HFFc6 (cell line): ENCODE measurements at places on chromosomes 3 and 15. TPM values are rescaled to one million over a fixed set of nuclear protein-coding genes. Genes with fewer than 3 reads are reported as not detected.

- DNase-seq, result no peak
Observed at GRCh38 chr3:71124048-71124447, 459.5 kb downstream of the FOXP1 start.

PAK6 gene
- total RNA-seq, result not detected in 2 replicates

GRCh38 chr3:189342811-189343210 lies 171.0 kb downstream of the TPRG1 start:
- no peak for DNase-seq

PLA2G4D gene
- not detected in 3 replicates for total RNA-seq

GRCh38 chr3:125957674-125958510 lies 11.1 kb upstream of the ROPN1B start:
- no peak for DNase-seq

DNA sequence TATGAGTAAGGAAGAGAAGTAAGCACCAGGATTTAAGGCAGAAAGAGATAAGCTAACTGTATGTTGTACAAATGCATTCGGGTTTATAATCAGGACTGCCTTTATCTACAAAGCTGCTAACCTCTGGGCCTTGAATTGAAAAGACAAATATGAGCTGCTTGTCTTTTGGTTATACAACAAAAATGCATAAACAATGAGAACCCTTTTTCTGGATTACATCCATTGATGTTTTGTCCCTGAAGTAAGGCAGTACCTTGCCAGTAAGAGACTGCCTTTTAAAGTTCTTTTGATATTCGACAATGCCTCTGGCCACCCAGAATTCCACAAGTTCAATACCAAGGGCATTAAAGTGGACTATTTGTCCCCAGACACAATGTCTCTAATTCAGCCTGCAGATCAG lies 280.7 kb downstream of the ZNF621 start:
- no peak for DNase-seq

- DNase-seq, result no peak
Observed at GRCh38 chr15:101810456-101810855, 1.5 kb upstream of the OR4F15 start.

DNA sequence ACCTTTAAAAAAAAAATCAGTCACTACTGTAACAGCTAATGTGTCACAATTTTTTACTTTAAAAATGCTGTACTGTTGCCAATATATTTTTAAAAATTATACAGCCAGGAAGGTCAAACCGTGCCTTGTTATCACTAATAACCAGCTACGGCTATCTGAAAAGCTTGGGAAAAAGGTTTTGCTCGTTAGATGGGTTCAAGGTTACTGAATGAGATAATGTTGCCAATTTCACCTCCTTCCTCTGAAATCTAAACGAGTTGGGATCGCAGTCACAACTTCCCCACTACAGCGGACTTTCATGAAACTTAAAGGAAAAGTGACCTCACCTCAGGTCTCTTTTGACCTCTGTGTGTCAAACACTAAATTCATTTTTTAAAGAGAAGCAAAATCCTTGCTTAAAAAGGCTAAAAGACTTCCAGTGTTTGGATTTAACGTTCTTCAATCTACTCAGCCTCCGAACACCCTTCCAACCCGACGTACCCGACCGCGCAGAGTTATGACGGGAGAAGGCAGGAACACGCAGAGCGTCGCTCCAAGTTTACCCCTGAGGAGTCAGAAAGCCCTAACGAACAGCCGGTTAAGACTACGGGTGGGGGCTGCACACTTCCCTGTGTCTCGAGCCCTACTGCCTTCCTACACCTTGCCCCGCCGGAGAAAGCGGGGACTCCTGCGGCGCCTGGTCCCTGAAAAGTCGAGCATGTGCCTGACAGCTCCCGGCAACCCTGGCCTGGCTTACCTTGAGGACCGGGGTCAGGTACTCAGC lies 860 bp downstream of the ATG3 start:
- peak; percentile 76 for DNase-seq

SYNPR gene
- not detected in 3 replicates for total RNA-seq

ANKRD63 gene
- total RNA-seq, result not detected in 3 replicates

GRCh38 chr3:49654955-49655556 lies 19.1 kb upstream of the APEH start:
- no peak for DNase-seq

DNA sequence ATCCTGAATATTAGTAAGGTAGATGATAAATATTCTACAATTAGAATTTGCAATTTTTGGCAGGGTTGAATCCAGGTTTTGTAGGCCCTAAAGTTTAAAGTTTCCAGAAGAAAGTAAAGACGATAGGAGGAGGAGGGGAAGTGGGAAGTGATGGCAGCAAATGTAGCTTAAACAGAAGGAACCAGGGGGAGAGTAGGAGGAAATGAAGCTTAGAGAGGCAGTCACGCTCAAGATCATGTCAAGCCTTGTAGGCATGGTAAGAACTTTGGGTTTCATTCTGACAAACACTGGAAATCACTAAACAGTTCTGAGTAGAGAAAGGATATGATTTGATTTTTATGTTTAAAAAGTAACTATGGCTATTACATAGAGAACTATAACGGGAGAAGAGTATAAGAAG lies 63.9 kb downstream of the NR2E3 start:
- DNase-seq, result no peak

DNA sequence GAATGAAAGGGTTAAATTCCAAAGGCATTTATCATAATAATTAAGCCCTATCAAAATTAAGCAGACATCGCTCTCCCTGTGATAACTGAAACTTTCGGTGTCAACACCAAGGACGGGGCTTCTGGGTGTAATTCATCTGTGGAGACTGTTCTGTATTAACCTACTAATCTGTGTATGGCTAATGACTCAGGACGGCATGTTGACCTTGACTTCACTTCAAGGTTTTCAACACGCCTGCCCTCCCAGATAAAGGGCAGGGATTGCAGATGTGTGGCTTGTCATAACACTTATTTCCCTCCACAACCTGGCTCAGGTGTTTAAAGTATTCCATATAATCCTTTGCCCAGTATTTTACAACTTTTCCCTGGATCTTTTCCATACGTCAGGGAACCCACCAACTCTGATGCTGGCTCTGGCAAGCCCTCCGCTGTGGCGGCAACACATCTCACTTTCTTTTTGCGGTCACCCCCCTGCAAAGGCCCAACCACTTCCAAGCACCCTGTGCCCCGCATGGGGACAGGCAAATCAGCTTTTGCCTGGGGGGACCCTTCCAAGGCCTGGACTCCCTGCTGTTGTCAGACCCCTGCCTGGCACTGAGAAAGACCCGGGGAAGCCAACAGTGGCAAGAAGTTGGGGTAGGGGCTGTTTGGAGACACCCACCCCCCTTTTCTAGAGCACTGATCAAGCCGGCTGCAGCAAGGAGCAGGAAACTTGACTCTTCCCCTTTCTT lies 93.2 kb upstream of the MEF2A start:
- DNase-seq, result no peak

DNA sequence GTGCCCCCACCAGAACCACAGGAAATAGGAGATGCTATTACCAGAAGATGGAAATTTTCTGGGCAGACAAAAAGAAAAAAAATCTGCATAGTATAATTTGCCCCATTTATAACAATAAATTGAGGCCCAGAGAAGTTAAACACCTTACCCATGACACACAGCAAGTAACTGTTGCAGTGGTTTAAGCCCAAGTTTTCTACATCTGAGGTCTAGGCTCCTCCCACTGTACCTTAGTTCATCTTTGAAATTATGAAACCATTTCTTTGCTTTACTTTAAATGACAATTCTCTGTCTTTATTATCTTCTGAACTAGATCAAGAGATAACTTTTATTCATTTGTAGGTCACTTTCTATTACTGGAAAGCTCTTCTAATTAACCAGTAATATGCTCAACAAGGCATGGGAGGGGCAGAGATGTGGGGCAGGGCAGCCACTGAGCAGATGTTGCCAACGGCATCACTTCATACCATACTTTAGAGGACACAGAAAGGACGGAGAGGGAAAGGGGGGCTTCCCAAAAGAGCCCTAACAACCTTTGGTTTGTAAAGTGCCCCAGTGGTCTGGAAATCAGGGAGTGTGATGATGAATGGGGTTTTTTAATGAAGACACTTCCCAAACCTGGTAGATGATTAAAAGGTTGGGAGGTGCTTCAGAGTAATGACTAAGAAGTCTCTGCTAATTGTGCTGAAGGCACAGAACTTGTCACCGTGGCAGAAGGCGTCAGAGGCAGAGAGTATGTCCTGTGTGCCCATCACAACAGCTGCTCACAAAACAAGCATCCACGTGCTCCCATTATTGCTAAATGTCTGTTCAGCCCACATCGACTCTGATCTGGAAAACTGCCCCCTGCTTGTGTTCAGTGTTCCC lies 342.5 kb downstream of the SHQ1 start:
- no peak for DNase-seq

DNA sequence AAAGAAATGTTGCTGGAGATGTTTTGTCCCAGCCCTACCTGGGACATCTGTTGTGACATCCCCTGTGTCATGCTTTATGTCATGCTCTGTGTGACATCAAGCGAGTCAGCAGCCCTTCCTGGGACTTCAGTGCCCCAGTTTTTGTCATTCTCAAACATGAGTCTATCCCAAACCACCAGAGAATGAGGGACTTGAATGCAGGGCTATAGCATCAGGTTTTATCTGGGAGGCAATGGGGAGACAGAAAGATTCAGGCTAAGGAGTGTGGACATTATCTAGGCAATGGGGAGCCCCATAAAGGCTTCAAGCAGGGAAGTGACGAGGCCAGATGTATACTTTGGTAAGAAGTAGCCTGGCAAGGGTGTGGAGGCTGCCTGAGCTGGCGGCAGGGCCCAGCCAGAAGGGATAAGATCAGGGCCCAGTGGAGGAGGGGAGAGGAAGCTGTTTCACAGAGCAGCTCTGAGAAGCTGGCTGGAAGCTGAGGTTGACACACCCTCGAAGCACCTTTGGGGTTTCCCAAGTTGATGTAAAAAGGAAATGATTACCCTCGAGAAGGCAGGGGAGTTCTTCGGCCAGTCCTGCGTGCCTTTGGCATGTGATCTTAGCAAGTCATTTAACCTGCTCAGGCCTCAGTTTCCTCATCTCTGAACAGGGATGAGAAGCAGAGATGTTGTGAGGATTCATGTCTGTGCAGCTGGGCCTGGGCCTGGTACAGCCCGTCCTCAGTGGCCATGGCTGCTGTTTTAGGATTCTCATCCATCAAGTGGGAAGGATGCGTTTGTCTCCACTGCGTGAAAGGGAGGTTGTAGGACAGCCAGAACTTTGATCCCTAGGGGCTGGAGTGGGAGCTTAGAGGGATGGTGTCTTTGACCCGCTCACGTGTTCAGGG lies 34.3 kb downstream of the IRAK2 start:
- DNase-seq, result peak; percentile 49

DNA sequence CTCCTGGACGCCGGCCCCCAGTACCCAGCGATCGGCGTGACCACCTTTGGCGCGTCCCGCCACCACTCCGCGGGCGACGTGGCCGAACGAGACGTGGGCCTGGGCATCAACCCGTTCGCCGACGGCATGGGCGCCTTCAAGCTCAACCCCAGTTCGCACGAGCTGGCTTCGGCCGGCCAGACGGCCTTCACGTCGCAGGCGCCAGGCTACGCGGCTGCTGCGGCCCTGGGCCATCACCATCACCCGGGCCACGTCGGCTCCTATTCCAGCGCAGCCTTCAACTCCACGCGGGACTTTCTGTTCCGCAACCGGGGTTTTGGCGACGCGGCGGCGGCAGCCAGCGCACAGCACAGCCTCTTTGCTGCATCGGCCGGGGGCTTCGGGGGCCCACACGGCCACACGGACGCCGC lies 956 bp downstream of the ZIC1 start:
- no peak for DNase-seq

DNA sequence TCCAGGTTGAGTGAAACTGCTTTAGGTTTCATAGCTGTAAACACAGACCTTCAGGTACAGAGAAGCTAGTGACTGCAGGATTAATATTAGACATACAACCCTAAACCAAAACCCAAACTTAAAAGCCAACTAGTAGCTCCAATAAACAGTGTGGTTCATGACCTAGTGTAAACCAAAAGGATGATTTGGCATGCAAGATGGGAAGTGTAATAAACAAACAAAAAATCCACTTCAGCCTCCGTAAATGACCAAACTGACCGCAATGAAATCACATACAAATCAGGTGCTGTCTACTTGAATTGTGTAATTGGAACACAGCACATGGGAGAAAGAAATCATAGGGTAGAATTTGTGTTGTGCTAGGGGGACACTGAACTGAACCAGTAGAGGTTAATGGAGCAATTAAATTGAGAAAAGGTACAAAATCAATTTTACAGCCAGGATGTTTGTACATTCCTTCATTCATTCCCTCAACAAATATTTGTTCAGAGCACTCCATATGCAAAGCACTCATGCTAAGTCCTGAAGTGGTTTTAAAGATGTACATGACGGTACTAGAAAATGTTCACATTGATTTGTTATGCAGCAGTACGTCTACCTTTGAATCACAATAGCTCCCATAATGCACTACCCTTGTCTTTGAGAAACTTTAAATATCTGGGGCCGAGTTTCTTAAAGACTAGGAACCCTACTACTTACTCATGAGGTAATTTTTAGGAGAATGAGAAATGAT lies 21.4 kb upstream of the CHST2 start:
- no peak for DNase-seq

ASB14 gene
- not detected in 3 replicates for total RNA-seq

GRCh38 chr3:119810018-119810435 lies 28.1 kb downstream of the NR1I2 start:
- no peak for DNase-seq

DNA sequence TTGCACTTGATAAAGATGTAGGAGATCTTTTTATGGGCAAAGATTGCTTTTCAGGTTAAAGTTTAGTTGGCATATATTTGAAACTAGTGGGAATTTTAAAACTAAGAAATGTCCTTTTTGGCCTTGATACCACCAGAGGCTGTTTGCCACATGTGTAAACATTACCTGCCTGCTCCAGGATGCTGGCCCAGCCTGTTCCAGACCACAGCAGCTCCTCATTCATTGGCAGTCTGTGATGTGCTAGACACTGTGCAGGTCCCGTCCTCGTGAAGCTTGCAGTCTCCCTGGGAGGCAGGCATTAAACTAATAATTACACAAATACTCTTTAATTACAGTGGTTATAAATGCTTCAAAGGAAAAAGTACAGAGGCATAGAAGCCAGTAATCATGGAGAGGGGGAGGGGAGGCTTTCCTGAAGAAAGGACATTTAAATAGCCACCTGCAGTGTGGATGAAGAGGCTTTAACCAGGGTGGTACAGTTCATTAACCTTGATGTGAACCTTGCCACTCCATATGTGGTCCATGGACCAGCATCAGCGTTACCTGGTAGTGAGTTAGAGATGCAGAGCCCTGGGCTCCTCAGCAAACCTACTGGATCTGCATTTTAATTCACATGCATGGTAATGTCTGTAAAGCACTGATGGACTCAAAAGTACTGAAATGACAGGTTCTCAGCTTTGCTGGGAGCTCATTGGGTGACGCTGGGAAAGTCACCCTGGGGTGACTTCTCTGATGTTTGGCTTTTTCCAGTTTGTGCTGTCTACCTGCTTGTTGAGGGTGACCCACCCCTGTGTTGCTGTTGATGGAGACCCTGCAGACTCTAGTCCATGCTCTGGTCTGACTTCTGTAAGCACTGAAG lies 5.3 kb downstream of the ZNF710 start:
- DNase-seq, result no peak

ZNF592 gene
- 15.2 to 18.8 TPM (median 17.0 TPM) in 3 replicates for total RNA-seq

LAMB2 gene
- 442 to 524 TPM (median 518 TPM) in 3 replicates for total RNA-seq
